Effector memory CD4-positive, alpha-beta T cell (primary cell): ENCODE measurements at places on chromosomes 4 and X.

- no peak for DNase-seq
Measured at GRCh38 chr4:5787311-5787710, 76.3 kb downstream of the EVC start.

DNA sequence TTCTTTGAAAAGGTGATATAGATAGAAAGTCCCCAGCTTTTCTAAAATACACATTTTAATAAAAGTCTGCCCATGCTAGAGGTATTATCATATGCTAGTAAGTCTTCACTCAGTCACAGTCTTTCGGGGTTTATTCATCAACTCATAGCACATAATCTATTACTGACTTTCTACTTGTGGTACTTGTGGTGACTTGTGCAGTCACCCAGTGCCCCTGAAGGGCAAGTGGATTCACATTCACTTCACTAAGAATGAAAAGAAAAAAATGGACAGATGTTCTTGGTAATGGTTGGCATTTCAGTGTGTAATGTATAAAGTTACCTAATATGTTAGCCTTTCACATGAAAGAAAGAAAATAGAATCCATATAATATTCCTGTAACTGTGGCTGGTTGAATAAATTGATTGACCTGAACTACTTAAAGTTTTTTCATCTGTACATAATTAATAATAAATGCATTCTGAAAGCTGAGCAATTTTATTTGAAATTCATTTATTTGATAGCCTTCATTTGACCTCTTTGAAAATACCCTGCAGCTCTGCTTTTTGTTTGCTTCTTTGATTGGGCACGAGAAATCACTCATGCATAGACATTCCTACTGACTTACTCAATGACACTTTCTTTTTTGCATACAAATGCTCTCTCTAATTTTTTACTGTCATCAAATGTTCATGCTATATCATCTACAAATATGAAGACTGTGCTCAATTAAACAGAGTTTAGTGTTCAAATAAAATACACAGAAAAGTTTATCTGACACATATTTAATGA lies 39.5 kb upstream of the ZNF330 start:
- DNase-seq = no peak

GRCh38 chr4:63528256-63528991 lies 880.8 kb downstream of the TECRL start:
- no peak for DNase-seq

DNA sequence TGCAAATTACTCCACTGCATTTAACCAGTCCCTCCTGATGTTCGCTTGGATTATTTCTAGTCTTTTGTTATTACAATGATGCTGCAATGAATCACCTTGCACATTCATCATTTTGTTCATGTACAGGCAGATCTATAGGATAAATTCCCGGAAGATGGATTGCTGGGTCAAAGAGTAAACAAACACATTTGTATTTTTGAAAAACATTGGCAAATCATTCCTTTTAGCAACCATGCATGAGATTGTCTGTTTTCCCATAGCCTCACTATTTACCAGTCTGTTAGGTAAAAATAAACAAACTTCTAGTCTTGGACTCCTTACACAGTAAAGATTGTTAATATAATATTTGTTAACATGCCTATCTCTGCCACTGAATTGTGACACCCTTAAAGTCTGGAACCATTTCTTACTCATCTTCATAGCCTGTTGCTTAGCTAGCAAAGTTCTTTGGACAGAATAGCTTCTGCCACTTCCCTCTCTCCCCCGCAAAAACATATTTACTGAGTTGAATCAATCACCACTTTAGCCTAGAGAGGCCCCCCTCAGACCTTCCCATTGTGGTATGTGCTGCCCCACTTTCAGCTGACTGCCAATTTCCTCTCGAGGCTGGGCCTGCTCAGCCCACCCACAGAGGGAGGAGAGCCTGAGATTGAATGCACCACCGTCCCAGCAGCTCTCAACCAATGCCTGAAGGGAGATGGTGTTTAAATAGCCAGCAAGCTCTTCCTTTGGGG lies 108.4 kb upstream of the ATXN3L start:
- no peak for DNase-seq

GRCh38 chr4:51907006-51907669 lies 64.2 kb downstream of the DCUN1D4 start:
- no peak for DNase-seq

GRCh38 chrX:30533266-30533665 lies 44.3 kb downstream of the TASL start:
- no peak for DNase-seq
